NCI-H2107 (cell line): ENCODE measurements at places on chromosomes 4 and X.

DNA sequence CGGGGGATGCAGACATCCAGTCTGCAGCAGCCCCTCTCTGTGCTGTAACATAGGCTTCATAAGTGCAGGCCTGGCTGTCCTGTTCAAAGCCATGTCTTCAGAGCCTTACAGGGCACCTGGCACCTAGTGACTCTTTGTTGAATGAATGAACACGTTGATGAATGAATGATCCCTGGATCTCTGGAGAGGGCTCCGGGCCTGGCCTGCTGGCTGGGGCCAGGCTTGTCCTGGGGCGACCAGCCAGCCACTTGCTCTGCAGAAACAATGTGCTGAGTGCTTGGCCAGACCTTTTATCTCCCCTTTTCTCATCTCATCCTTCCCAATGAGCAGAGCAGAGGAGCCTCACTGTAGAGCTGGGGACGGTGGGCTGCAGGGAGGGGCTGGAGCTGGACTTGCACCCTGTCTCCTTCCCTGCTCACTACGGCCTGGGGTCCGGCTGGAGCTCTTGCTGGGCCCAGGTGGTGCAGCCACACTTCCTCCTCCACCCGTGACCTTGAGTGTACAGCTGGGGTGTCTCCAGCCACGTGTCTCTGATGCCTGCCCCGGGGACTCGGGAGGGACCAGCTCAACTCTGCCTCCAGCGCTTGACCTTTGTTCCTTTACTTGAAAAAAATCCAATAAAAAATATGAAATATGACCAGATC lies 77.9 kb downstream of the PSAPL1 start:
- no peak for DNase-seq

DNA sequence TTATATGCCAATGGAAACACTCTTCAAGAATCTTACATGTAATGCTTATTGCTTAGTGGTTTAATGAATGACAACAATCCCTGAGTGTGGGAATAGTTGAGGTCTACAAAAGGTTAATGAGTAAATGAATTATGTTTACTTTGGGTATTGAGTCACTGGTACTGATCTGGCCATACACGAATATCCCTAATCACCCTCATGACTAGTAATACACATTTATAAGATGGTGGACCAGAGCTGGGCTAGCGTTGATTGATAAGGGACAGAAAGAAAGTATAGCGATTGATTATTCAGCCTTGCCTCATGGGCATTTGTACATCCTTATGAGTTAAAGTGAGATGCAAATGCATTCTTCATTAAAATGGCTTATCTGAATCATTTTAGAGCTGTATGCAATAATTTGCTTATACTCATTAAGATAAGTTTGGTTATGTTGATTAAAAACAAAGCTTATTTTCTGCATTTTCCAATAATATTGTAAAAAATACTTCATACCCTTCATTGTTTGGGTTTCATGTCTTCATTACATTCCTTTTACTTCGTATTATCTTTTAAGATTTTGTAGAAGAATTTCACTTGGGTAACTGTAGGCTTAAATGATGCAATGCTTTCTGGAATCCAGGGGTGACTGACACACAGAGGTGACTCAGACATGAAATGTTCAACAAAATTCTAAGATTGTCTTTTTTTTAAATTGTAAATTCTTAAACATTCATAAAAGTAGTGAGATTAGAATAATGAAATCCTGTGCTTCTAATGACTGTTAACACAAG lies 47.4 kb downstream of the FGF2 start:
- DNase-seq = no peak

DNA sequence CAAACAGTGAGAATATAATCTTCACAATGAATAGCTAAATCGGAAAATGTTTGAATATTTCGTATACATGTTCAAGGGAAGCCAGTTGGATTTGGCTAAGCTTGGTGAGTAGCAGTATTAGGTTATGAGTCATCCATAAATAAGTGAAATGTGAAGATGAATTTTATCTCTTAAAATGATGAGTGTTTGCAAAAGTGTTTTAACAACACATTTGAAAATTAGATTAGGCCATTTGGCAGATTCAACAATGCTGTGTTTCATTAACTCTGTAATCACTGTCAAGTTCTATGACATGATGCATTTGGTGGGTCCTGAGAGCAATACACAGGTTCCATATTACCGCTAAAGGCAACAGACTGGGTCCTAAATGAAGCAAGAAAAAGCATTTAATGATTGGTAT lies 301.9 kb upstream of the PRPS2 start:
- no peak for DNase-seq

GRCh38 chr4:6319530-6320150 lies 50.0 kb downstream of the WFS1 start:
- DNase-seq = no peak

DNA sequence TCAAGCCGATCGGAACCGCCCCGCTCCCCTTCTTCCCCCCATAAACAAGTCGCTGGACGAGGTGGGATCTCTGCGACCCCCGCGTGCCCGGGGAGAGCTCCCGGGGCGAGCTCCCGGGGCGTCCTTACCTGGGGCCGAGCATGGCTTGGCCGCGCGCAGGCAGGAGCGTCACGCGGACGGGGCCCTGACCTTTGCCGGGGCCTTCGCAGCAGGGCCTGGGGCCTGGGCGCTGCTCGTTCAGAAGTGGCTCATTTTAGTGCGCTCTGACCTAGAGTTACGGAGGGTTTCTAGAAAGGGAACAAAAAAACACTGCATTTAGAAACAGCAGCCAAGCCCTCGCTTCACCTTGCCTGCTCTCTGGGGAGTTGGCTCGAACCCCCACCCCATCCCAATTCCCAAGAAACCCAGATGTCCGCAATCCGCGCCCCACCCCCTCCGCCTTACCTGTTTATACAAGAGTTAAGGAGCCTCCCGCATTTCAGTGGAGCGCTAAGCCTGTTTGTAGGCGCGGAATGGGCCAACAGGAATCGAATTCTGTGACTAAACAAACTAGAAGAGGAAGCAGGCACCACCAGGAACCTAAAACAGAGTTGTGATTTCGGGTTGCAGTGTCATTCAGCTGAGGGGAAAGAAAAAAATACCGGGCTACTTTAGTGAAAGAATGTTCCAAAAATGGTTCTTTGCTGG lies 814 bp upstream of the RBM47 start:
- no peak for DNase-seq

GRCh38 chr4:40515037-40515397 lies 114.6 kb downstream of the RBM47 start:
- no peak for DNase-seq
